ENCODE measurements at places on chromosomes 3 and 15.

- H3K4me3 ChIP-seq = no peak overlapping the region
- DNase-seq = peak; percentile 63
- no peaks in the 10 kb centered on the region for H3K27me3 ChIP-seq
- no peak overlapping the region for H3K27ac ChIP-seq
Measured at GRCh38 chr3:32296251-32297204, 58.0 kb downstream of the CMTM8 start.

- no peak overlapping the region for H3K27ac ChIP-seq
- H3K27me3 ChIP-seq = no peaks in the 10 kb centered on the region
- DNase-seq = no peak
- H3K36me3 ChIP-seq = no peaks in the 10 kb centered on the region
Measured at GRCh38 chr3:14063152-14063551, 61.5 kb downstream of the CHCHD4 start.

GRCh38 chr15:57667171-57667849 is 39.2 kb upstream of the POLR2M start:
- H3K27me3 ChIP-seq = no peaks in the 10 kb centered on the region
- DNase-seq = no peak
- no peak overlapping the region for H3K4me3 ChIP-seq
- no peak overlapping the region for H3K27ac ChIP-seq

DNA sequence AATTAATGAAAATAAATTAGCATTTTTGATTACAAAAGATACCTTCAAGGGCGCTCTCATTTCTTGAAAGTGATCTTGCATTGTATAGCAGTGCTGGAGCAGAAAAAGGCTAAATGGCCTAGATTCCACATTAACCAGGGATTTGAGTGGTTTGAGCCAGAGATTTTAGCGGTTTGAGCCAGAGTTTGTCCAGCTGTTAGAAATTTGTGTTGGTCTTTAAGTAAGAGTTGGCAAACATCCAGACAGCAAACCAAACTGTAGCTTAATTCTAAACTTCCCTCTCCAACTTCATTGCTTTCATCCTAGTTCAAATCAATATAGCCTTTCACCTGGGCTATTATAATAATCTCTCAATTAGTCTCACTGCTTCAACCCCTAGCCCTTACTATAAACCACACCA is 351.7 kb downstream of the IGSF11 start:
- H3K27ac ChIP-seq = no peak overlapping the region
- H3K4me3 ChIP-seq = no peak overlapping the region
- H3K27me3 ChIP-seq = no peaks in the 10 kb centered on the region
- no peaks in the 10 kb centered on the region for H3K4me1 ChIP-seq

- H3K4me3 ChIP-seq = no peak overlapping the region
- H3K36me3 ChIP-seq = no peaks in the 10 kb centered on the region
- no peak overlapping the region for H3K27ac ChIP-seq
- peak; percentile 42 for DNase-seq
- H3K27me3 ChIP-seq = no peaks in the 10 kb centered on the region
Measured at GRCh38 chr3:87267953-87268645, 8.3 kb downstream of the POU1F1 start.

GRCh38 chr3:136247436-136247835 is 2.7 kb upstream of the PCCB start:
- peaks cover 26% of the 10 kb centered on the region for H3K4me1 ChIP-seq
- no peak overlapping the region for H3K27ac ChIP-seq
- H3K36me3 ChIP-seq = no peaks in the 10 kb centered on the region
- DNase-seq = no peak

GRCh38 chr15:82679626-82680199 is 30.0 kb downstream of the AP3B2 start:
- no peak for DNase-seq
- H3K4me3 ChIP-seq = no peak overlapping the region
- no peaks in the 10 kb centered on the region for H3K36me3 ChIP-seq
- peaks cover 7% of the 10 kb centered on the region for H3K4me1 ChIP-seq

GRCh38 chr15:66041276-66041675 is 172.0 kb downstream of the RAB11A start:
- no peaks in the 10 kb centered on the region for H3K36me3 ChIP-seq
- no peaks in the 10 kb centered on the region for H3K4me1 ChIP-seq
- H3K27ac ChIP-seq = no peak overlapping the region
- H3K27me3 ChIP-seq = peaks cover 6% of the 10 kb centered on the region

GRCh38 chr15:90930861-90931574 is 1.3 kb downstream of the HDDC3 start:
- no peak for DNase-seq
- peaks cover 62% of the 10 kb centered on the region for H3K4me1 ChIP-seq
- no peaks in the 10 kb centered on the region for H3K27me3 ChIP-seq
- H3K36me3 ChIP-seq = no peaks in the 10 kb centered on the region
- peak overlapping the region; percentile 69 for H3K4me3 ChIP-seq

- no peak for DNase-seq
- no peaks in the 10 kb centered on the region for H3K27me3 ChIP-seq
- no peaks in the 10 kb centered on the region for H3K4me1 ChIP-seq
- H3K4me3 ChIP-seq = no peak overlapping the region
Measured at GRCh38 chr3:197542741-197543454, 12.9 kb downstream of the BDH1 start.

- H3K27ac ChIP-seq = no peak overlapping the region
- H3K36me3 ChIP-seq = no peaks in the 10 kb centered on the region
- H3K27me3 ChIP-seq = no peaks in the 10 kb centered on the region
- H3K4me3 ChIP-seq = no peak overlapping the region
- H3K4me1 ChIP-seq = no peaks in the 10 kb centered on the region
- no peak for DNase-seq
Measured at GRCh38 chr15:99135194-99135593, 30.3 kb downstream of the SYNM start.

GRCh38 chr3:140499114-140499757 is 178.6 kb upstream of the TRIM42 start:
- H3K36me3 ChIP-seq = no peaks in the 10 kb centered on the region
- peaks cover 2% of the 10 kb centered on the region for H3K27me3 ChIP-seq
- H3K27ac ChIP-seq = no peak overlapping the region
- DNase-seq = peak; percentile 12

- H3K36me3 ChIP-seq = no peaks in the 10 kb centered on the region
- H3K27ac ChIP-seq = no peak overlapping the region
- H3K4me3 ChIP-seq = no peak overlapping the region
- no peak for DNase-seq
Measured at GRCh38 chr15:78139578-78139977, 8.3 kb upstream of the CIB2 start.

DNA sequence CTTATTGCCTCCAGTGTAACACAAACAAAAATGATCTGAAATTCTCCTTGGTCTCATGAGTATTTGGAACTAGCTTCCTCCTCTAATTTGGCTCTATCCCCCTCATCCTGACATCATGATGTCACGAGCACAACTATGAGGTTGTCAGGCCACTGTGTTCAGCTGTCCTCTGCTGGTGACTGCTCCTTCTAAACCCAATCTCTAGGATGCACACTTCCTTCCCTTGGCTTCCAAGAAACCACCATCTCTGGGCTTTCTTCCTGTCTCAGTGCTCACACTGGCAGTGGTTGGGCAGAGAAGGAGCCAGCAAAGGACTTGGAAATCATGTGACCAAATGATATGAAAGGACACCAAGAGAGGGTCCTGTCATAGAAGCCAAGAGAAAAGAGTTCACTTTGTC is 30.7 kb upstream of the EIF1B start:
- peaks cover 12% of the 10 kb centered on the region for H3K4me1 ChIP-seq
- no peak overlapping the region for H3K4me3 ChIP-seq
- peak; percentile 76 for DNase-seq
- H3K36me3 ChIP-seq = no peaks in the 10 kb centered on the region

GRCh38 chr15:45891766-45892165 is 256.9 kb downstream of the SQOR start:
- no peaks in the 10 kb centered on the region for H3K27me3 ChIP-seq
- no peak overlapping the region for H3K4me3 ChIP-seq
- DNase-seq = no peak
- H3K4me1 ChIP-seq = no peaks in the 10 kb centered on the region

GRCh38 chr3:51530485-51530884 is 8.0 kb upstream of the RAD54L2 start:
- no peaks in the 10 kb centered on the region for H3K36me3 ChIP-seq
- no peaks in the 10 kb centered on the region for H3K27me3 ChIP-seq
- no peaks in the 10 kb centered on the region for H3K4me1 ChIP-seq
- DNase-seq = no peak

GRCh38 chr15:67862750-67863441 is 23.1 kb upstream of the RNU6-1 start:
- H3K27ac ChIP-seq = no peak overlapping the region
- no peaks in the 10 kb centered on the region for H3K36me3 ChIP-seq
- no peak for DNase-seq
- H3K4me1 ChIP-seq = peaks cover 8% of the 10 kb centered on the region
- H3K4me3 ChIP-seq = peak overlapping the region; percentile 62

GRCh38 chr3:177615015-177615414 is 417.7 kb upstream of the TBL1XR1 start:
- peaks cover 13% of the 10 kb centered on the region for H3K4me1 ChIP-seq
- H3K4me3 ChIP-seq = no peak overlapping the region
- no peak overlapping the region for H3K27ac ChIP-seq
- peak; percentile 85 for DNase-seq
- no peaks in the 10 kb centered on the region for H3K36me3 ChIP-seq

DNA sequence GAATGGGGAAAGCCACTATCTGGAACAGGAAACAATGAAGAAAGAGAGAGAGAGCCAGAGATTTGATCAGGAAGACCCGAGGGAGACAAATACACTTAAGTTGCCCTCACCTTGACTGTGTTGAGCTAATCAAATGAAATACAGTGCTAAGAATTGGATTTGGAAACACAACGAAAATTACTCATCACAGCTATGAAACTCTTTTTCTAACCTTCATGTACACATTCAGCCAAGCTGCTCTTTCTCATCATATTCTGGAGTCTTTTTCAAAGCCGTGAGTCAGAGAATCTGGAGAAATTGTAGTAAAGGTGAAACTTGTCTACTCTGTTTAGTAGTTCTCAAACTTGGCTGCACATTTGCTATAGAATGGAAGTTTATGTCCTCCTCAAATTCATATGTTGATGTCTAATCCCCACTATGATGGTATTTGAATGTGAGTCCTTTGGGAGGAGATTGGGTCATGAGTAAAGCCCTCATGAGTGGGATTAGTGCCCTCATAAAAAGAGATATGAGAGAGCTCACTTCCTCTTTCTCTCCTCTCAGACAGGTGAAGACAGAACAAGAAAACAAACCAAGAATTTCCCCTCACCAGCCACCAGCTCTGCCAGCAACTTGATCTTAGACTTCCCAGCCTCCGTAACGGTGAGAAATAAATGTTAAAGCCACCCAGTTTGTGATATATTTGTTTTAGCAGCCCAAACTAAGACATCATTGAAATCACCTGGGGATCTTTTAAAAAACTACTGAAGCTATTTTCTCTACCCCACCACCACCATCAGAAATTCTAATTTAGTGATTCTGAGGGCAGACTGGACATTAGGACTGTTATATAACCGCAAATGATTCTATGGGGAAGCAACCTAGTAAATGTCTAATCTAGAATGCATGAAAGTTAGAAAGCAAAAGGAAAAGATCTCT is 143.6 kb upstream of the GRM7 start:
- no peaks in the 10 kb centered on the region for H3K36me3 ChIP-seq
- no peak overlapping the region for H3K27ac ChIP-seq
- H3K27me3 ChIP-seq = no peaks in the 10 kb centered on the region
- DNase-seq = peak; percentile 36

DNA sequence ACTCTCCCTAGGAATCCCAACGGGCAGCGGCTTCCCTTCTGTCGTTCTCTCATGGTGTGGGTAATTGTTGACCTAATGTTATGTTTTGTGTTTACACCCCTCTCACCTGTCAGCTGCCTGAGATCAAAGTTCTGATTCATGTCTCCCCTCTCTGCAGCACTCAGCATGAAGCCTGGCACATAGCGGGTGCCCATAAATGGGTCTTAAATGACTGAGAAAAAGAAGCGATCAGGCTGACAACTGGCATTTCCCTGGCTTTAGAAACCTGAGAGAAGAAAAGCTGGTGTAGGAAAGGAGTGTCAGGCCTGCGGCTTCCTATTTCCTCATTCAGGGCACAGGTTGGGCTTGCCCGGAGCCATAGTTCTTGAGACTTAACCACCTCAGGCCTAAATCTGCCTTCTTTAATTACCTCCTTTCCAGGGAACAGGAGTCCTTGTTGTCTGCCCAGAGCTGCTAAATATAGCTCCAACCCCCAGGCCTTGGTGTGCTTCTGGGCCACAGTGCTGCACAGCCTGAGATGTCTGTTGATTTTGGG is 31.8 kb downstream of the LPP start:
- no peaks in the 10 kb centered on the region for H3K27me3 ChIP-seq
- peaks cover 10% of the 10 kb centered on the region for H3K4me1 ChIP-seq
